Airway epithelial cell (primary cell): ENCODE measurements at places on chromosomes 3 and 15. TPM values are rescaled to one million over a fixed set of nuclear protein-coding genes. Genes with fewer than 3 reads are reported as not detected.

TMED3 gene
- total RNA-seq = 124 and 134 TPM in 2 replicates

HGD gene
- total RNA-seq = 0.05 TPM in 1 of 2 replicates, not detected in the other

KCNMB3 gene
- total RNA-seq = 0.35 TPM in 1 of 2 replicates, not detected in the other

TPRG1 gene
- total RNA-seq = 2.8 and 3.5 TPM in 2 replicates

GPR27 gene
- 0.19 and 0.63 TPM in 2 replicates for total RNA-seq

ARHGEF3 gene
- total RNA-seq = 7.5 and 10.4 TPM in 2 replicates

CASR gene
- total RNA-seq = not detected in 2 replicates

EDEM1 gene
- total RNA-seq = 34.1 and 66.8 TPM in 2 replicates

SGO1 gene
- total RNA-seq = 4.8 and 6.7 TPM in 2 replicates

ATP13A4 gene
- 2.7 and 4.4 TPM in 2 replicates for total RNA-seq

SLC22A14 gene
- total RNA-seq = not detected in 2 replicates

ANKRD63 gene
- total RNA-seq = not detected in 2 replicates

COLQ gene
- 0.21 TPM in 1 of 2 replicates, not detected in the other for total RNA-seq

CRELD1 gene
- total RNA-seq = 17.4 and 25.5 TPM in 2 replicates

HDC gene
- not detected in 2 replicates for total RNA-seq

MUC4 gene
- 0.07 TPM in 1 of 2 replicates, not detected in the other for total RNA-seq

PPP1R14D gene
- total RNA-seq = not detected in 2 replicates

C3orf85 gene
- not detected in 2 replicates for total RNA-seq

CCDC54 gene
- not detected in 2 replicates for total RNA-seq

MEIS2 gene
- total RNA-seq = 6.3 and 10.1 TPM in 2 replicates

NR1I2 gene
- total RNA-seq = not detected in 2 replicates

UQCC5 gene
- total RNA-seq = 1.3 and 14.2 TPM in 2 replicates

CXCR6 gene
- total RNA-seq = not detected in 2 replicates

ANKRD34C gene
- not detected in 2 replicates for total RNA-seq

DYNLT2B gene
- 25.3 and 28.9 TPM in 2 replicates for total RNA-seq

RPUSD2 gene
- 13.7 and 16.2 TPM in 2 replicates for total RNA-seq

SLC28A2 gene
- total RNA-seq = not detected in 2 replicates

LTK gene
- total RNA-seq = 0.05 and 0.35 TPM in 2 replicates

ADGRG7 gene
- not detected in 2 replicates for total RNA-seq

RGMA gene
- total RNA-seq = 5.9 and 6.6 TPM in 2 replicates

POPDC2 gene
- total RNA-seq = 0.14 and 0.65 TPM in 2 replicates

XYLB gene
- total RNA-seq = 2.6 TPM in 2 replicates

NCBP2 gene
- total RNA-seq = 55.2 and 65.6 TPM in 2 replicates

ERICH6 gene
- 0.05 TPM in 1 of 2 replicates, not detected in the other for total RNA-seq

CPNE9 gene
- not detected in 2 replicates for total RNA-seq

ISLR gene
- total RNA-seq = not detected in 2 replicates

PARP15 gene
- 0.07 and 0.19 TPM in 2 replicates for total RNA-seq

LRRC31 gene
- total RNA-seq = not detected in 2 replicates

GOLGA8J gene
- not detected in 2 replicates for total RNA-seq

SLC12A6 gene
- total RNA-seq = 10.2 and 14.0 TPM in 2 replicates

CDHR4 gene
- not detected in 2 replicates for total RNA-seq

TTC23 gene
- 14.4 and 15.9 TPM in 2 replicates for total RNA-seq

CLDN16 gene
- total RNA-seq = 0.37 and 0.56 TPM in 2 replicates

C3orf52 gene
- total RNA-seq = 7.2 and 8.8 TPM in 2 replicates
